ENCODE measurements at places on chromosomes 11 and 22.
A peak's percentile ranks its signal among the peaks of the same experiment; 100 is the strongest.

DNA sequence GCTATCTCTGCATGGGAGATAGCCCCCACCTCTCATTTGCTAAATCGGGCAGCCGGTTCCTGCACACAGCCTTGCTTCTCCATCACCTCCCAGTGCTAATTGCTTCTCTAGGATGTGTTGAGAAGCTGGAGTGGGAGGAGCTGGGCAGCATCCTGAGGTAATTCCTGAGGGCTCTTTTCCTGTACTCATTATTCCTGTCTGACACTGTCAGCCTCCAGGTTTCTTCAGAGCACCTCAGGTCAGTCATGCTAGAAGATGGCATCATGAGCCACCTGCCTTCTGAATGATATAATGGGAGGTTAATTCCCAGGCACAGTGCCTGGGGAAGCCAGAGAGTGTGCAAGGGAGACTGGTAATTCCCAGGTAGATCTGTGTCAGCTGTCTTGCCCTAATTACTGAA lies 133.0 kb downstream of the RAB38 start:
- DNase-seq, result no peak

GRCh38 chr11:103338621-103339484 lies 229.6 kb downstream of the DYNC2H1 start:
- DNase-seq, result no peak

DNA sequence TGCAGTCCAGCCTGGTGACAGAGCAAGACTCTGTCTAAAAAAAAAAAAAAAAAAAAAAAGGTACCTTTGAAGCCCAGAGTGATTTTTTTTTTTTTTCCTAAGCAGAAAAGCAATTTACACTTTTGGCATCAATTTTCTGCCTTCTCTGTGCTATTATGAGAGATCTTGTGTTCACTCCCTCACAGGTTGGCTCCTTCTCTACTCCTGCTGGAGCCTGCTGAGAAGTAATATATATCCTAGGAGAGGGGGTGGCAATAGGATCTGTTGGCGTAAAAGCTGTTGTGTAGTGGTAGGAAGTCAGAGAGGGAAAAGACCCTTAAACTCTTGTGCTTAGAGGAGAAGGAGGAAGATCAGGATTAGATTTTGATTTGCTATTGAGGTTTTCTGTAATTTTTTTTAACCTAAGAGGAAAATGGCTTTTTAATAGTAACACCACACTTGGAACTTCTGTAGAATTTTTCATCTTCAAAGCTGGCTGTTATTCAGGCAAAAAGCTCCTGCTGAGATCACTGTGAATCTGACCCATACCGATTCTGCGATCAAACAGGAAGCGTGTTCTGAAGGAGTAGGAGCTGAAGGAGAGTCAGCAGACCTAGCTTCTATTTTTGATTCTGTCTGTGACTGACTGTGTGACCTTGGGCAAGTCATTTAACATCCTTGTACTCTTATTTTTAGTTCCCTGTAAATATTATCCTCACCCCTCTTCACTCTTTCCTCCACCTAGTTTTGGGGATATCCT lies 77.7 kb downstream of the TRIM44 start:
- DNase-seq, result no peak

DNA sequence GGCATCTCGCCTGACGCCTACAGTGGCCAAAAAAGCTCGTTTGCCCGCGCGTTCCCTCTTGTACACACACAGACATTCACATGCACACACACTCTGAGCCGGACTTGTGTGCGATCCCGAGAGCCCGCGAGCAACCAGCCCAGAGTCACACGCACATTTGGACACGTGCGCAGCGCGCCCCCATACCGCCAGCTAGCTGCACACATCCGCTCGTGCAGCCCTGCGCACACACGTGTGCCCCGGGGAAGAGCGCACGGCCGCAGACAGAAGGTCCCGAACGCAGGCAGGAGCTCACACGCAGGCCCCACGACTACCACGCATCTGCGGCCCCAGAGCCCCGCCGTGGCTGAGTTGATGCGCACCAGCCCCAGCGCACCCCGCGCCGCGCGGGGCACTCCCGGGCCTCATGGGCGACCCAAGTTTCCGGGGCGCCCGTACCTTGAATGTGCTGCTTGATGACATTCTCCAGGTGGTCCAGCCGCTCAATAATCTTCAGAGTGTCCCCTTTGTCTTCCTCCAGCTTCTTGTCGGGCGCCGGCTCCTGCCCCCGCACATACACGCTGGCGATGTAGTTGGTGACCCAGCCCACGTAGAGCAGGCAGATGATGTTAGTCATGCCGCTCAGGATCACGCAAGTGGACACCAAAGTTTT lies 758 bp downstream of the GALNT18 start:
- peak; percentile 47 for DNase-seq
